ENCODE measurements at places on chromosomes 2 and 18. TPM values are rescaled to one million over a fixed set of nuclear protein-coding genes. Genes with fewer than 3 reads are reported as not detected.

DNA sequence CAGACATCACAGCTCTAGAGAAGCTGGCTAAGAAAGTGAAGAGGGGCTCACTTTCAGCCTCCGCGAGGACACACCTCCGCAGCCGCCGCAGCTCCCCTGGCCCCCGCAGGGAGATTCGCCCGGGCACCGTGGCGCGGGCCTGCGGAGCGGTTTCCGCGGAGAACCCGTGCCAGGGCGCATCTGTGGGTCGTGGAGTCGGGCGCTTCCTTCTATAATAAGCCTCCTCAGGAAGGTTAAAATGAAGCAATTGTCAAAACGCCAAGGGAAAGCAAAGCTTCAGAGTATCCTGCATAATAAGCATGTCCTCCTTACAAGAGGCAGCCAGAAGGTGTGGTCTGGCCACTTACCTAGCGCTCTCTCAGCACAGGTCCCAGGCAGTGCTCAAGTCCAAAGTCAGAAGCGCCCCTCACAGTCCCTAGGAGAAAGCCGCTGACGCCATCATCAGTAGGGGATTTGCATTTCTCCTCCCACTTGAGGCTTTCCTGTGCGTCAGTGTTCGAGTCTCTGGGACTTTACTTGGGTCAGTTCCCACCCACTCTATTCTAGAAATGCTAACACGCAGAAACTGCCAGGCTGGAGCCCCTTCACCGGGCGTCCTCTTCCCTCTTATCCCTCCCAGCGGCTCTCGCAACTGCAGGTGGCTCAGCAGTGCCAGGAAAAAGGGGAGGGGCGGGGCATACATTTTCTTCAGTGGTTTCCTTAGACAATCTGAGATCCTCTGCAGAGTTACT lies at the start of gene STAT4:
Gene STAT4 (minus strand): TSS at position 395 of the 731 bp plus-strand sequence. CDS start 2,791 bp downstream, outside the sequence.
- DNase-seq: peak; percentile 85
- no peaks in the 10 kb centered on the region for H3K27me3 ChIP-seq
- peaks cover 20% of the 10 kb centered on the region for H3K36me3 ChIP-seq
- H3K27ac ChIP-seq: peak within 1 kb of the TSS; percentile 94

GRCh38 chr2:85761512-85761944 lies 7.7 kb downstream of the ATOH8 start:
- H3K4me3 ChIP-seq: no peak overlapping the region
- no peak overlapping the region for H3K27ac ChIP-seq
- no peaks in the 10 kb centered on the region for H3K4me1 ChIP-seq

GRCh38 chr2:54604871-54605270 lies 118.6 kb upstream of the EML6 start:
- DNase-seq: no peak
- no peaks in the 10 kb centered on the region for H3K27me3 ChIP-seq
- H3K36me3 ChIP-seq: peaks cover 7% of the 10 kb centered on the region
- peak overlapping the region; percentile 15 for H3K4me3 ChIP-seq
- peaks cover 72% of the 10 kb centered on the region for H3K4me1 ChIP-seq
- H3K27ac ChIP-seq: no peak overlapping the region

GRCh38 chr2:74653589-74653984 lies 460 bp upstream of the SEMA4F start:
- no peak for DNase-seq
- peak overlapping the region; percentile 74 for H3K4me3 ChIP-seq
- peaks cover 5% of the 10 kb centered on the region for H3K27me3 ChIP-seq
- no peak overlapping the region for H3K27ac ChIP-seq
- no peaks in the 10 kb centered on the region for H3K36me3 ChIP-seq
- H3K4me1 ChIP-seq: peaks cover 9% of the 10 kb centered on the region

DNA sequence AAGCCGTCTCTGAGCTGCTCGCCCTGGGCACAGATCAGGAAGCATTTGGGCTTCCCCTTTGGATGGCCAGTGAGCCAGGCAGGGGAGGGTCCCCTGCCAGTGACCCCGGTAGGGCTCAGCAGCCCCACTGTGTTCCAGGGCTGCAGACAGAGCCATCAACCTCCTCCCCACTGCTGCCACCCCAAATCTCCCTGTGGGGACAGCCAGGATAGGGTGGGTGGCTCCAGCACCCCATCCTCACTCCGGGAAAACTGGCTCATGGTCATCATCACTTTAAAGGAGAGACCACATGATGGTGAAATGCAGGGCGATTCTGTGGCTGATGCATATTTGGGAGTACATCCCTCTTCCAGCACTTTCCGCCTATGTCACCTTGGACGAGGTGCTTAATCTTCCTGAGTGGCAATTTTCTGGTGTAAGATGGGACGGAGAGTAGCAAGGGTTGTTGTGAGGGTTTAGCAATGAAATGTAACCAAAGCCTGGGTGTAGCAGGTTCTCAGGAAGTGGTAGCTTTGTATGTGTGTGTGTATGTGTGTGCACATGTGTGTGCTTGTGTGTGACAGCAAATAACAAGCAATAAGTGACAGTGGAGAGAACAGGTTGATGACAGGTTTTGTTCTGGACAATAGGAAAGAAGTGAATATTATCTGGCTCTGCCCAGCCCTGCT lies 61.8 kb downstream of the ACAA2 start:
- no peak for DNase-seq
- H3K27ac ChIP-seq: no peak overlapping the region
- H3K4me1 ChIP-seq: peaks cover 14% of the 10 kb centered on the region
- H3K27me3 ChIP-seq: no peaks in the 10 kb centered on the region
- no peaks in the 10 kb centered on the region for H3K36me3 ChIP-seq
- H3K4me3 ChIP-seq: no peak overlapping the region

DNA sequence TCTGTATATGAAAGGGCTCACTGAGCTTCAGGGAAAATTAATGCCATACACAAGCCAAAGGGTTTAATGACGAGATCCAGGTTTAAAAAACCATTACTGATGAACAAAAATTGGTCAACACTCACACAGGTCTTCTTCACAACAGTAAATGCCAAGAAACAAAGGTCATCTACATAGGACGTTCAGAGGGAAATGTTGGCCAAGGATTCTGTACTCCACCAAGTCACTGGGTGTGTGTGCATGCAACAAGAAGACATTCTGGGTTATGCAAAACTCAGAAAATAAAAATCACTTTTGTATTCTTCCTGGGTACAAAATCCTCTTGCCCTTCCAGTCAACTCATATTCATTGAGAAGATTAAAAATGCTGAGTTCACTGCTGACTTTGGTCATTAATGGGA lies 78.3 kb downstream of the ACTR2 start:
- no peak for DNase-seq
- H3K4me1 ChIP-seq: peaks cover 15% of the 10 kb centered on the region
- H3K36me3 ChIP-seq: no peaks in the 10 kb centered on the region
- H3K27ac ChIP-seq: no peak overlapping the region
- H3K4me3 ChIP-seq: no peak overlapping the region

- H3K4me1 ChIP-seq: no peaks in the 10 kb centered on the region
- H3K4me3 ChIP-seq: no peak overlapping the region
- no peak overlapping the region for H3K27ac ChIP-seq
- DNase-seq: no peak
- no peaks in the 10 kb centered on the region for H3K36me3 ChIP-seq
These were observed 45.8 kb downstream of the LAMA3 start for GRCh38 chr18:23735021-23735464.

DNA sequence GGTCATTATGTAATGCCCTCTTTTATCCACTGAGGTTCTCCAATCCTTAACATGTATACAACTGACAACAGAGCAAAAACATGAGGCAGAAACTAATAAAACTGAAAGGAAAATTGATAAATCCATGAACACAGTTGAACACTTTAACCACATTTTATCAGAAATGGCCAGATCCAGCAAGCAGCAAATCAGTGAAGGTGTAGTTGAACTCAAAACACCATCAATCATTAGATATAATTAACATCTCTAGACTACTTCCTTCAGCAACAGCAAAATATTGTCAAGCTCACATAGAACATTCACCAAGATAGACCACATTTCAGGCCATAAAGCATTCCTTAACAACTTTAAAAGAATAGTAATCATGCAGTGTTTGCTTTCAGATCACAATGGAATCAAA lies 72.9 kb downstream of the HS6ST1 start:
- H3K4me3 ChIP-seq: no peak overlapping the region
- H3K27me3 ChIP-seq: no peaks in the 10 kb centered on the region

- H3K27ac ChIP-seq: no peak overlapping the region
- no peak overlapping the region for H3K4me3 ChIP-seq
- H3K4me1 ChIP-seq: peaks cover 7% of the 10 kb centered on the region
- H3K36me3 ChIP-seq: peaks cover 19% of the 10 kb centered on the region
- no peak for DNase-seq
These were observed 7.2 kb downstream of the HADHB start for GRCh38 chr2:26251893-26252292.

GRCh38 chr2:134441153-134441863 lies 187.4 kb downstream of the MGAT5 start:
- no peaks in the 10 kb centered on the region for H3K4me1 ChIP-seq
- no peak overlapping the region for H3K27ac ChIP-seq
- peaks cover 35% of the 10 kb centered on the region for H3K36me3 ChIP-seq
- no peaks in the 10 kb centered on the region for H3K27me3 ChIP-seq

DNA sequence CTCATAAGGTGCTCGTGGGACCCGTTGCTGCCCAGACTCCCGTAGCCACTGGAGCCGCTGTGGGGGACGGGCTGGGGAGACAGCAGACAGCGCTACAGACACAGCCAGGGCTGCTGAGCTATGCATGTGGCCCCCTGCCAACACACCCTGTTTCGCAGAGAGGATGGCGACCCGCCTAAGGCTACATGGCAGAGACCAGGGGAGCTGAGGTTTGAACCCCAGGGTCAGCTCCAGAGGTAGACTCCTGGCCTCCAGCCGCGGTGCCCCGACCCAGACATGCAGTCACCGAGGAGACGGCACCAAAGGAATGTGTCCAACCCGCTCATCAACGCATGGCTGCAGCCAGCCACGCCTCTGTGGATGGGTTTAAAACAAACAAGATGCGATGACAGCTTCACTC lies 21.0 kb upstream of the HES6 start:
- H3K27me3 ChIP-seq: no peaks in the 10 kb centered on the region
- no peak overlapping the region for H3K27ac ChIP-seq

- no peaks in the 10 kb centered on the region for H3K36me3 ChIP-seq
- H3K27me3 ChIP-seq: no peaks in the 10 kb centered on the region
These were observed 40.6 kb upstream of the TLK1 start for GRCh38 chr2:171201271-171201670.

- H3K27me3 ChIP-seq: no peaks in the 10 kb centered on the region
- H3K36me3 ChIP-seq: no peaks in the 10 kb centered on the region
- no peak overlapping the region for H3K4me3 ChIP-seq
- H3K4me1 ChIP-seq: peaks cover 27% of the 10 kb centered on the region
- no peak overlapping the region for H3K27ac ChIP-seq
These were observed 1.7 kb downstream of the SH3YL1 start for GRCh38 chr2:262117-262516.

DNA sequence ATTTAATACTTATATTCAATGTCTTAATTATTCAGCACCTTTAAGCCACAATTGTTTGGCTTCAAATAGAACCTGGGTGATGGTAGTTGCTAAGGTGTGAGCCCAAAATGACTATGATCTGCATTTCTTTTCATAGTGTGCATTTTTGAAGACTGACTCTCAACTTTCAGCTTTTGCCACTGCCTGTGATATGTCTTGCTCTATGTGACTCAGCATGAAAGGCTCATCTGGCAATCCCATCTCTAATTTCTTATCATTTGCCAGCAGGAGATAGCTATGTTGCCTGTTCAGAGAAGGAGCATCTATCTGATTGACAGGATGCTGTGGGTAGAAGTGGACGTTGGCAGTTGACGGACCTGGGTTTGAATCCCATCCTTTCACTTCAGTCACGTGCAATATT lies 34.5 kb upstream of the CCDC93 start:
- no peak overlapping the region for H3K4me3 ChIP-seq
- H3K27ac ChIP-seq: no peak overlapping the region
- H3K36me3 ChIP-seq: no peaks in the 10 kb centered on the region
- peaks cover 32% of the 10 kb centered on the region for H3K27me3 ChIP-seq
- no peak for DNase-seq

- no peaks in the 10 kb centered on the region for H3K27me3 ChIP-seq
- H3K4me3 ChIP-seq: no peak overlapping the region
- H3K27ac ChIP-seq: no peak overlapping the region
- no peaks in the 10 kb centered on the region for H3K4me1 ChIP-seq
- H3K36me3 ChIP-seq: no peaks in the 10 kb centered on the region
- no peak for DNase-seq
These were observed 11.5 kb upstream of the PARD3B start for GRCh38 chr2:204533629-204534370.

GRCh38 chr2:33570681-33571080 lies 28.4 kb downstream of the FAM98A start:
- H3K27me3 ChIP-seq: no peaks in the 10 kb centered on the region
- H3K36me3 ChIP-seq: no peaks in the 10 kb centered on the region
- no peaks in the 10 kb centered on the region for H3K4me1 ChIP-seq

- H3K4me1 ChIP-seq: no peaks in the 10 kb centered on the region
- H3K36me3 ChIP-seq: no peaks in the 10 kb centered on the region
- no peaks in the 10 kb centered on the region for H3K27me3 ChIP-seq
- DNase-seq: no peak
These were observed 239.9 kb downstream of the CYRIA start for GRCh38 chr2:16425462-16426336.

DNA sequence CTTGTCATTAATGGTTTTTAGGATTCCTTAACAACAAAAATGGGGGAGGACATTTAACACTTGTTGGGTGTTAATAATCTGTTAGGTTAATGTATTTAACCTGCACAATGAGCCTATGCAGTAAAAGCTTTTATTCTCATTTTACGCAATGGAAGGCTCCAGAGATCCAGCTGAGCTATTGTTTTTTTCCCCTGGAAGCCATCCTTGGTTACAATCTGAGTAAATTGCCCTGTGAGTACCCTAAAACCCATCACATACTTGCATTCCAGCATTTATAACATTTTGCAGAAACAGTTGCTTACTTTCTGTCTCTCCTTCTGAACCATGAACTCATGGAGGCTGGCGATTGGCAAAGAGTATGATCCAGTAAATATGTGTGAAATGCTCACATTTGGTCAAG lies 30.2 kb upstream of the DOCK10 start:
- peaks cover 2% of the 10 kb centered on the region for H3K27me3 ChIP-seq
- no peak overlapping the region for H3K27ac ChIP-seq
- no peaks in the 10 kb centered on the region for H3K4me1 ChIP-seq
- no peak for DNase-seq

DNA sequence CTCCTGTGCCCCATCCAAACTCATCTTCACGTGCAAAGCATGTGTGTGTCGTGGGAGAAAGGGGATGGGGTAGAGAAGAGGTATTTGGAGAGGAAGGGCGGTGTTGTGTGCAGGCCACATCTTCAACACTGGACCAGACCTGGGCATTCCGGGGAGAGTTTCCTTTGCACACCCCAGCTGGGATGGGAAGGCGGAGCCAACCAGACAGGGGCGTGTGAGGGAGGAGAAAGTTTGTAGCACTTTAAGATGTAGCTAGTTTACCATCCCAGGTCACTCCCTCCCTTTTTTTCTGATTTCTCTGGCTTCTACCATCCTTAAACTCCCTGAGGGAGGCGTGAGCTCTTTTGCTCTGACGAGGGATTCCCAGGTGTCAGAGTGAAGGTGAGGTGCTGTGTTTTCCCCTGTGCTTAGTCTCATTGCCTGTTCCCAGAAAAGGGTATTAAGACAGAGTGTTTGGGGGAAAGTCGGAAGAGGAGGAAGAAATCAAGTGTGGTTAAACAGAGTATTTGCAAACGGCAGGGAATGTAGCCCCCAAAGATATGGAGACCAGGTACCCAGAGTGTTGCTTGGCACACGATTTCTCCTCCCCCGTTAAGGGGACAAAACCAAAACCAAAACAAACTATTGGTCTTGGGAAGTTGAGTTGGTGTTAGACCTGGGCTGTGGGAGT lies 1.6 kb downstream of the SETBP1 start:
- H3K27ac ChIP-seq: no peak overlapping the region
- no peak for DNase-seq
- H3K27me3 ChIP-seq: peaks cover 17% of the 10 kb centered on the region
- H3K36me3 ChIP-seq: no peaks in the 10 kb centered on the region
- H3K4me3 ChIP-seq: no peak overlapping the region

Gene INPP5D
- total RNA-seq: 278 TPM

Gene PROM2
- total RNA-seq: 0.47 TPM

Gene KRTCAP3
- 10.0 TPM for total RNA-seq

Gene PKDCC
- total RNA-seq: not detected

Gene PIGN
- 14.0 TPM for total RNA-seq

Gene CNTNAP5
- not detected for total RNA-seq

Gene PXDN
- 0.79 TPM for total RNA-seq

Gene SERPINB2
- total RNA-seq: not detected

Gene CABLES1
- total RNA-seq: 5.4 TPM

Gene PSMA8
- 0.30 TPM for total RNA-seq

All from CD4-positive, CD25-positive, alpha-beta regulatory T cell (primary cell).